ACHN (cell line): ENCODE measurements at places on chromosomes 6 and 20.

DNA sequence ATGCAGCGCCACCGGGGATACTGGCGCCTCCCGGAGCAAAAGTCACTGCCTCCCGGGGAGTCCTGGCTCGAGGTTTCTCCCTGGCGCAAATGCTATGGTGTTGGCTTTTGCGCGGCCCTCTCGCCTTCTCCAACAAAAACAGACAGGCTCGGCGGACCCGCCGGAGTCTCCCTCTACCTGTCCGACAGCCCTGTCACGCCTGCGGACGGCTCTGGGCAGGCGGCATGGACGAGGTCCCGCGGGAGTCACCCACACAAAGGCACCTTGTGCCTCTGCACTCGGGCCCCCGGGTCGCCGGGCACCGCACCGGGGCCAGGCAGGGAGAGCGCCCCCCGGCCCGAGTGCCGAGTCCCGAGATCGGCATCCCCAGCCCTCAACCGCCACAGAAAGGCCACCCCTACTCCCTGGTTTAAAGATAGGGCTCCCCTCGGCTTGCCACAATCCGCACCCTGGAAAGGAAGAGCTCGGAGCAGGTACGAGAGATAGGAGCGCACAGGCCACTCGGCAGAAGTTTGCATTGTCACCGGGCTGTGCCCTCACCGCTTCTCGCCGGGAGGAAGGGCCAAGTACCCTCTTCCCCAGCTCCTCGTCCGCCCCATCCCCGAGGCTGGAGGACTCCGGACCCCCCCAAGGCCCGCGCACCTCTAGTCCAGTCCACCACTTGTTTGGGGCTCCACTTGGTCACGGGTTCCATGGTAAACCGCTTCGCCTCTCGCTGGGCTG, 903 bp downstream of the CNKSR3 start:
- DNase-seq = peak; percentile 34

- no peak for DNase-seq
These were observed 286.2 kb upstream of the RNF217 start for GRCh38 chr6:124676033-124676432.

GRCh38 chr6:18323935-18324705, 59.8 kb upstream of the DEK start:
- DNase-seq = peak; percentile 70

GRCh38 chr6:134590449-134590848, 272.5 kb upstream of the SGK1 start:
- DNase-seq = no peak
